ENCODE measurements at places on chromosomes 1 and 21. TPM values are rescaled to one million over a fixed set of nuclear protein-coding genes. Genes with fewer than 3 reads are reported as not detected.

CD5L gene
- 2.4 TPM for total RNA-seq

LCE2A gene
- not detected for total RNA-seq

DNA sequence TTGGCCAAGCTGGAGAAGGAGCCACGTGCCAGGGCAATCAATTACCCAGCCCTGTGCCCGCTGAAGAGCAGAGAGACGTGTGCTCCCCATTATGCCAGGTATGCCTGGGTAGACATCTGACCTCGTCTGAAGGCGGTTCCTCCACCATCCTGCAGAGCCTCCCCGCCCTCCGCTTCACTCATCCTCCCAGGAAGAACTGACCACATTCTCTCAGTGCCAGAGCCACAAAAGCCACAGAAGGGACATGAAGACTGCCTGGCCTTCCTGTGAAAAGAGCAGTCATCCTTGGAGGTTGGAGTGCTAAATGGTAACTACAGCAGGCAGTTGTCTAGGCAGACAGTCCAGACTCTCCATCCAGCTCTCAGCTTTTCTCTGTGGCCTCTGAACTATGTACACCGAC, 12.0 kb downstream of the SYT2 start:
- no peak for DNase-seq

S100A7 gene
- total RNA-seq, result not detected

DNA sequence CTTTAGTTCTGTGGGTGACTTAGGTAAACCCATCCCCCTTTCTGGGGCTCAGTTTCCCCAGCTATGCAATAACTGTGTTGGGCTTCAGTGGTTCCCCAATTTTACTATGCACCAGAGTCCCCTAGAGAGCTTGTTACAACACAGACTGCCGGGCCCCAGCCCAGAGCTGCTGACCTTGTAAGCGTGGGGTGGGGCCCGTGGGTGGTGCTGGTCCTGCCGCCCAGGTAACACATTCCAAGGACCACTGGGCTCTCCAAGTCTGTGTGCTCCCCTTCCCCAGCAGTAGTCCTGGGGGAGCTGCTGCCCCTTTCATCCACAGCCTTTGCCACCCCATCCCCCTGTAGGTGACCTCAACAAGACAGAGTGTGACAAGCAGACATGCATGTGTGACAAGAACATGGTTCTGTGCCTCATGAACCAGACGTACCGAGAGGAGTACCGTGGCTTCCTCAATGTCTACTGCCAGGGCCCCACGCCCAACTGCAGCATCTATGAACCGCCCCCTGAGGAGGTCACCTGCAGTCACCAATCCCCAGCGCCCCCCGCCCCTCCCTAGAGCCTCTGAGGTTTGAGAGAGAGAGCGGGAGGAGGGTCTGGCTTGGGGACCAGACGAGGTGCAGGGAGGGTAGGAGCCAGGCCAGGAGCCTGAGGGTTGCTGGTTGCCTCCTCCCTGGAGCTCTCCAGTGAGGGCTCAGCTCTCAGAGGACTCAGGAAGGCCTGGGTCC, 8.9 kb downstream of the PLA2G2F start:
- no peak for DNase-seq

TRPM2 gene
- 37.7 TPM for total RNA-seq

ADCY10 gene
- 0.24 TPM for total RNA-seq

DNA sequence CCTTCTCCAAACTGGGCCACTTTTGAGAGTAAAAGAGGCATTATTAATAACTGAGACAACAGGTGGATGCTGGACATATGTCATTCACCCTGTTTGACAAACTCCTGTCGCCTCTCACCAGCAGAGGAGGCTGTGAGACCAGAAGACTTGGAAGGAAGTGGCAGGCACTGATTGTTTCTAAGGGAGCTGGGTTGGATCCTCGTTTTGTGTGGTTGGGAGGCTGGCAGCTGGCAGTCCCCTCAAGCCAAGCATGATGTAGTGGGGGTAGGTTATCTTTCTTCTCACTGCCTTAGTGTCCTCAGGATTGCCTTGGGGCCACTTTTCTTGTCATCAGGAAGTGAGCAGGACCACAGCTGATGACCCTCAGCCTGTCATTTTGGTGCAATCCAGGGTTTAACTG, 86.5 kb upstream of the KCNJ15 start:
- DNase-seq, result no peak

GRCh38 chr1:200973937-200974657, 49.4 kb downstream of the KIF21B start:
- DNase-seq, result no peak

GRCh38 chr1:225973158-225973557, 26.0 kb downstream of the SDE2 start:
- no peak for DNase-seq

DNA sequence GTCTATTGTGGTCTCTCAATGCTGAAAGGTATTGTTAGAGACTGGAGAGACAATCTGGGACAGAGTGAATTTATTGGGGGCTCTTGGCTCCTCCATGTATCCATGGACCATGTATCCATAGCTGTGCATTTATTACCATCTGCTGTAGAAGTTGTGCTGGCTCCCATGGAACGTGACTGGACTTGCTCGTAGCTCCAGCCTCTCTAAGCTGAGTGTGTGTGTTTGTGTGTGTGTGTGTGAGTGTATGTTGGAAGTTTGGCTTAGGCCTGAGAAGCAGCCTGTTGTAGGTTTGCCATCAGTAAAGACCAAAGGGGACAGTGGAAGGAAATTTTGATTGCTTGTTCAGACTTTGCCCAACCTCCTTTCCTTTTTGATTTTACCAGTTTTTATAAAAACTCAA, 105.7 kb upstream of the USP24 start:
- DNase-seq, result no peak

GRCh38 chr1:41849211-41849759, 69.4 kb downstream of the HIVEP3 start:
- DNase-seq, result no peak

DNA sequence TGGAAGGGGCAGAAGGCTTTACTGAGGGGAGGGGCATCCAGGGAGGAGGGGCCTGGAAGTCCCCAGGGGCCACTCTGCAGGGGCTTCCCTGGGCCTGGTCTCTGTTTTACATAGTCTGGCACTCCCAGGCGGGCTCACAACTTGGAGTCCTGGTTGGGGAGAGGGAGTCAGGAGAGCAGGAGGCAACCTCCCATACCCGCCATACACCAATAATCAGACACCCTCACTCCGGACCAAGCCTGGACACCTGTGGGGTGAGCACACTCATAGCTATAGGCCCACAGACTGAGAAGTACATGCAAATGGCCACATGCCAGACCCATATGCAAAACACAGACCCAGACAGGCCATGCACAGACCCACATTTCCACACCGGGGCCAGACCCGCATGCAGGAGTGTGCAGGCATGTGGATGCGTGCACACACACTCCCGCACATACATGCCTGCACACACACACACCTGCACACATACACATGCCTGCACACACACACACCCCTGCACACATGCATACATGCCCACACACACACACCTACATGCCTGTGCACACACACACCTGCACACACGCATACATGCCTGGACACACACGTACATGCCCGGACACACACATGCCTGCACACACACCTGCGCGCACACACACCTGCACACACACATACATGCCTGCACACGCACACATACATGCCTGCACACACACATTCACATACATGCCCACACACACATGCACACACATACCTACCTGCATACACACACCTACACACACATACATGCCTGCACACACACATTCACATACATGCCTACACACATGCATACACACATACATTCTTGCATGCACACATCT, 89.5 kb upstream of the RUNX3 start:
- no peak for DNase-seq

YRDC gene
- total RNA-seq, result 16.7 TPM

DNA sequence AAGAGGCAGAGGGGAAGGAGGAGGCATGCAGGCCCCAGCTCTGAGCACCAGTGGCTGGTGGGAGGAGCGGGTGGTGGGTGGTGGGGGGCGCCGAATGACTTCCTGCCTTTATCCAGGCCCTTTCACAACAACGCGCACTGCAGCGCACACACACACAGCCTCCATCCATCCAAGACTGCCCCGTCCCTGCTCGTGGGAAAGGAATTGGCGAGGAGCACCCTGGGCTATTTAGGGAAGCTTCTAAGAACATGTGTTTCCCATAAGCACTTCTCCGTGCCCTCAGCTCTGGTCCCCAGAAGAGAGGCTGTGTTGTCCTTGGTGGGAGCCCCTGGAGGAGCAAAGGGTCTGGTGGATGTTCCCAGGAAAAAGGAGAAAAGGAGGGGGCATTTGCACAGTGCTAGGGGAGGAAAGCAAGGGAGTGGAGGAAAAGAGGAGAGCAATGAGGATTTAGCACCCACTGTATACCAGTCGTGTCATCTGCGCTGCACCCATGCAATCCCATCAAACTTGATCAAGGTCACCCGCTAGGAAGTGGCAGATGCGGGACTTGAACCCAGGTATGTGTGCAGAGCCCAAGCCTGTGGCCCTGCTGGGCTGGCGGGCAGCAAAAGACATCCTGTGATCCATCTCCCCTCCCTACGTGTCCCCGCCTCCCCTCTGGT, 28.1 kb downstream of the EPHA2 start:
- no peak for DNase-seq

CTH gene
- total RNA-seq, result 5.2 TPM

- no peak for DNase-seq
Measured at GRCh38 chr1:21238141-21238800, 52.0 kb downstream of the ECE1 start.

DNA sequence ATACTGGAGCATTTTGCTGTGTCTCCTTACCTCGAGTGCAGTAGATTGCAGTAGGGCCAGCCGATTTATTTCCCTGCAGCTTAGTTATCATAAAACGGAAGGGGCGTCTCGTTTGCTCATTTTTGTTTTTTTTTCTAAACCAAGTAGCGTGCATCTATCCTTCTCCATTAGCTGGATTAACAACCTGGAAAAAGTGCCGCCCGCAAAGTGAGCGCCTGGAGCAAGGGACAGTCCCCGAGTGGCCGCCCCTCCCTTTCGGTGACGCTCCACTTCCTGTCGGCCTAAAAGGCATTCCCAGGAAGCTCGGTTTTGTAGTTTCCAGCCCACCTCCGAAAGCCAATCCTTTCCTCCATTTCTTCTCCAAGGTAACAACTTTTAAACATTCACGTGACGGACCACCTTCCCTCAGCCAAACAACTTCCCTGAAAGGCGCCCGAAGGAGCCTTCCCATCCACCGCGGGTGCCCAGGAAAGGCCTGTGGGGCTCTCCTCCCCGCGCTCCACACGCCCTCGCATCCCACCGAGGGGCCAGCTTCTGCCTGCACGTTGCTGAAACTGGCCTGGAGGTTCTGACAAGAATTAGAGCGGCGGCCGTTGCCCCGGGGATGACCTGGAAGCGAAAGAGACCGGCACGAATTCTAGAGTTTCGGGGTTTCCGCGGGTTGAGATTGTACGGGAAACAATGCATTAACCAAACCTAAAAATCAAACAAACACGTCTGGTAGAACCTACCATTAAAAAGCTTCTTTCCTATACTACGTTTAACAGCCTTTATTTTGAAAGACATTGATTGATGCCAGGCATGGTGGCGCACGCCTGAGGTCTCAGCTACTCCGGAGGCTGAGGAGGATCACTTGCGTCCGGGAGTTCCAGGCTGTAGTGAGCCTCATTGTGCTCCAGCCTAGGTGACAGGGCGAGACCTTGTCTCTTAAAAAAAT, at the start of gene EXTL2:
Gene EXTL2, minus strand, starts transcription at position 240 of the 937 bp plus-strand sequence. CDS start 6,085 bp downstream, outside the sequence.
- peak; percentile 93 for DNase-seq

DNA sequence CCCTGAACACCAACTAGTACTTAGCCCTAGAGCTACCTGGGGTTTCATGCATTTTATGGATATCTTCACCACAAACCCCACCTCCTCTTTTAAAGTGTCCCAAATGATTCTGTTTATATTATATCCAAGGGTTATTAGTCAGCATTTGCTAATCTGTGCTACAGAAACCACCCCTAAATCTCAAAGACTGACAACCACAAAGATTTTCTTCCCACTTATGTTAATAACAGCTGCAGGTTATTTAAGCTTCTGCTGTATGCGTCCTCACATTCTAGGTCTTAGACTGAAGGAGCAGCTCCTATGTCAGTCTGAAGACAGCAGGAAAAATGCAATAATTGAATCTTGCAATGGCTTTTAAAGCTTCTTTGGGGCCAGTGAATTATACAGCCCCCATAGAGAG, 11.2 kb upstream of the PHC2 start:
- no peak for DNase-seq

HRNR gene
- total RNA-seq, result not detected

GRCh38 chr1:54849219-54850068, 37.6 kb downstream of the DHCR24 start:
- DNase-seq, result no peak
